ENCODE measurements at places on chromosomes 12 and 14.

- ATAC-seq: no peak
Observed at GRCh38 chr12:29287622-29288021, 93.3 kb downstream of the ERGIC2 start.

DNA sequence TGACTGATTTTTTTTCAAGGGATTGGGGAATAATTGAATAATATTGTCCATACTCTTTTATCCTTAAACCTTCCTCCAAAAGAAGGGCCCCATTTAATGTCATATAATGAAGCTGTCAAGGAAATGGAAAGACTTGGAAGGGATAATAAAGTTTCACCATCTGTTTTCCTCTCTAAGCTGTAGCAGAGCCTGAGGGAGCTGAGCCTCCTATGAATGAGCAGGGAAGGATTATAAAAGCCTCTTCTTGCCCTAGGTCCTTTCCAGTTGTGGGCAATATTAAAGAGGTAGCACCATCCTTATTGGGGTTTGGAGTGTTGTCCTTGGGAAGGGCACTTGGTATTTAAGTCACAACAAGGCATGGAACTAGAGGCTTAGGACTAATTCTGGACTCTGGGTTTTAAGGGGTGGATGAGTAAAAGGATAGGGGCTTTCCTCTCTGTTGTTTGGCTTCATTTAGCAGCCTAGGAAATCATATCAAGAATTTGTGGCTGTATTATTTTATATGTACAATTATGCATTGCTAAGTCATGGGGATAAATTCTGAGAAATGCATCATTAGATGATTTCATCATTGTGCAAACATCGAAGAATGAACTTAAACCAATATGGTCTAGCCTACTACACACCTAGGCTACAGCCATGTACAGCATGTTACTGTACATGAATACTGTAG is 408.5 kb upstream of the DCN start:
- ATAC-seq: peak; percentile 62

DNA sequence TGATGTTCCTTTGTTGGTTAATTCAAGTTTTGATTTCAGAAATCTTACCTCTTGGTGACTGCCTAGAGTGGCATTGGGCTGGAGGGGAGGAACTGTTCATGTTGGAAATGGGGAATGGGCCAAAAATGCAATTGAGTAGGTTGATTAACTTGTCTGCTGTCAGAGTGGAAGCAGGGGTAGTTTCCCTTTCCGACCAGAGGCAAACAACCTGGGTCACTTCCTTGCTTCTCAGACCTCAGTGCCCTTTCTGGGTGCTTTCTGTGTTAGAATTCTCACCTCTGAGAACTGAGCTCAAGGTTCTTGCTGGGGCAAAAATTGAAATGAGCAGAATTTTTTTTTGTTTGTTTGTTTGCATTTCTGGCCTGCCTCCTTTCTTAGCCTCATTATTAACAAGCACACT is 2.3 kb upstream of the M6PR start:
- no peak for ATAC-seq

- no peak for ATAC-seq
Observed at GRCh38 chr12:21521541-21521940, 4.6 kb upstream of the SPX start.

DNA sequence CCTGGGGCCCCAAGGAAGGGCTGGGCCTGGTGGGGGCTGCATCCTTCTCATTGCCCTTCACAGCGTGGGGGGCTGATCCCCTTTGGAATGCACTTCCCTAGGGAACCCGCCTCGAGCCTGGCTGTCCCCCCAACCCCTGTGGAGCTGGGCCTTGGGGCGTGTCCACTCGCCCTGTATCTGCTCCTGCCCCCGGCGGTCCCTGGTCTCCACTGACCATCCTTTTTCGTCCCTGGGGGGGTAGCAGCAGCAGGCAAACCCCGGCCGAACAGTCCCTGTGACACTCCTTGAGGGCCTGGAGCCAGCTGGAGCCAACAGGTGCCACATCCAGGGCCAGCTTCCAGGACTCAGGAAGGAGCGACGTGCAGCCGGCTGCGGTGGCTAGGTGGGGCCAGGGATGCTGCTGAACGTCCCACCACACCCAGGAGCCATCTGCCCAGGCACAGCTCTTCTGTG is 9.4 kb upstream of the GPR132 start:
- ATAC-seq: no peak

DNA sequence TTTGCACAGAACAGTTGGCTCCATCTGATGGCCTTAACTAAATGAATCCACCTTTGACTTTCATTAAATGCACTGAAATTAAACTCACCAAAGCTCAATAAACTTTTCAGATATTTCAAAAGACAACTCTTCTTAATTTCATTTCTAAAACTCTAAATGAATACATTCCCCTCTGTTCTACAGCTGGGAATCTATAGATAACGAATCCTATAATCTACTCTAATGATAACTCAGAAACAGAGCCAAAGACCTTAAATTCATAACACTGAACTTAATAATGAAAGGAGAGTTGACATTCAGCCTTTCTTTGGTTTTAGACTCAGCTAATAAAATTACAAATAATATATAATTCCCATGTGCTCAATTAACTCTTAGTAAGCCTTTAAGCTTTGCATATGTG is 150.5 kb downstream of the KCNH5 start:
- ATAC-seq: no peak

DNA sequence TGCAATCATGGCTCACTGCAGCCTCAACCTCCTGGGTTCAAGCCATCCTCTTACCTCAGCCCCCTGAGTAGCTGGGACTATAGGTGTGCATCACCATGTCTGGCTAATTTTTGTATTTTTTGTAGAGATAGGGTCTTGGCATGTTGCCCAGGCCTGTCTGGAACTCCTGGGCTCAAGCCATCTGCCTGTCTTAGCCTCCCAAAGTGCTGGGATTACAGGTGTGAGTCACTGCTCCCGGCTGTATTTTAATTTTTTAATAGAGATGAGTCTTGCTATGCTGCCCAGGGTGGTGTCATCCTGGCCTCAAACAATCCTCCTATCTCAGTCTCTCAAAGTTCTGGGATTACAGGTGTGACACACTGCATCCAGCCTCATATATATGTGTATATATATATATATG is 31.7 kb upstream of the GPRC5A start:
- no peak for ATAC-seq

DNA sequence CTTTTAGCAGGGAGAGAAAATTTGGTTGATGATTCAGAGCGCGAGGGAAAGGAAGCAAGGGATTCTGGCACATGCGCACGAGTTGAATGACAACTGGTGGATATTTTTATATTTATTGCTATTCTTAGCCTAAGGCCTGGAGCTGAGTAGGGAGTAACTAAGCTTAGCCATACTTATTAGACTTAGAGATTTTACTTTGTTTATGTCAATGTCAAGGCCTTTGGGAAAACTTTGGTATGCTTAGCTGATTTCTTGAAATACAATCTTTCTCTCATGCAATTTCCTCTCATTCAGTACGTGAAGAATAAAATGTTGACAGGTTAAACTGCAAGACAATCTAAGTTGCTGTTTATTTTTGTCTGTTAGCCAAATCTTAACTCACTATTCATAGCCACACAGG is 101.1 kb downstream of the CRADD start:
- no peak for ATAC-seq

DNA sequence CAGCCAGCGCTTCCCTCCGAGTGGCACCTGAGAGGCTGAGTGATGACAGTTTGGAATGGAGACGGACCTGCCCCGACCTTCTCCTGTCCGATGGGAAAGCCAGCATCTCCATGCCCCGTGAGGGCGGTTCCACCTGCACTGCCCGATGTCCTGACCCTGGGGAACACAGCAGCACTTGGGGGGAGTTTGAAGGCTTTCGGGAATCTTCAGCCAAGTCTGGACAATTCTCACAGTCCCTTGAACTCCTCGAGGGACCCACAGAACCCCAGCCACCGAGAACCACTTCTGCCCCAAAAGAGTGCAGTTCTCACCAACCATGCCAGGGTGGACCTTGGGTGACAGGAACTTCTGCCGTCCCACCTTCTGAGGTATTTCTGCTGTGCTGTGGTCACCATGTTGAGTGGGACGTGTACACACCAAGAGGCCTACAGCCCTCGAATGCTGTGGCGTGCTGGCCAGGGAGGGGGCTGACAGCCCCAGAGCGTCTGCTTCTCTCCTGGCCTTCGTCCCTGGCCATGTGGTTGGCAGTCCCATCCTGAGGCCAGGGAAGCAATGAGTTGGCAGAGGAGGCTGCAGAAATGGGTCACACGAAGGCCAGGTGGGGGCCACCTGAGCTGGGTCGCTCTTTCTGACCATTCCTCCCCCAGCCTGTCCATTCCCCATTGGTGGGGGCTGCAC is 1.0 kb downstream of the CLBA1 start:
- ATAC-seq: no peak

GRCh38 chr14:102046337-102047278 is 40.2 kb downstream of the HSP90AA1 start:
- peak; percentile 49 for ATAC-seq

DNA sequence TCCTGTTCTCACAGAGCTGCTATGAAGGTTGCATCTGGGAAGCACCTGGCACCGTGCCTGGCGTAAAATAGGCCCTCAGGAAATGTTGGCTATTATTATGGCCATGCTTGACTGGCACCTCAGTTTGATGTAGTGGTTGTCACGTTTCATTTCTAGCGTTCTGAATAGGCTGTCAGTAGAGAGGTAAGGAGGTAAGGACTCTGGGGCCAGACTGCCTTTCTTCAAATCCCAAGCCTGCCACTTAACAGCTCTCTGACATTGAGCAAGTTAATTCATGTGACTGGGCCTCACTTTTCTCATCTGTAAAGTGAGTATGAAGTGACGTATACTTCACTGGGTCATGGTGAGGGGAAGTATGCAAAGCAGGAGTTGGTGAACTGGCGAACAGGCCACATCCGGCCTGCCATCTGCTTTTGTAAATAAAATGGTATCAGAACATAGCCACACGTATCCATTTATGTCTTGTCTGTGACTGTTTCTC is 196.2 kb downstream of the CACNA1C start:
- ATAC-seq: peak; percentile 61

DNA sequence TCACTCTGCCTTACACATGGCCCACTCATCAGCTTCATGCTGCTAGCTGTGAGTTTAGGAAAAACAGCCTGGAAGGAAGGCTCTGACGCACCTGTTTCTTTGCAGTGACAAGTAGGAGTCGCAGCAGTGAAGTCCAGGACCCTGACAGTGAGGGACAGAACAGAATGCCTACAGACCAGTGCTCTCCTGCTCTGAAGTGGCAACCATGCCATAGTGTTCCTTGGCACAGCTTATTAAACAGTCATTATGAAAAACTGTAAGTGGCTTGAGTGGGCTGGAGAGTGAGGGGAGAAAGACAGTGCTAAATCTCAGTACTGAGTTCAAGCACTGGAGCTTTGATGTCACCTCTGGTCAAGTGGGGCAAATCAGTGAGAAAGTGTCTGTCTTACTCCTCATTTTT is 61.7 kb downstream of the MYRFL start:
- no peak for ATAC-seq

GRCh38 chr12:22332202-22332601 is 2.3 kb downstream of the ST8SIA1 start:
- ATAC-seq: no peak

DNA sequence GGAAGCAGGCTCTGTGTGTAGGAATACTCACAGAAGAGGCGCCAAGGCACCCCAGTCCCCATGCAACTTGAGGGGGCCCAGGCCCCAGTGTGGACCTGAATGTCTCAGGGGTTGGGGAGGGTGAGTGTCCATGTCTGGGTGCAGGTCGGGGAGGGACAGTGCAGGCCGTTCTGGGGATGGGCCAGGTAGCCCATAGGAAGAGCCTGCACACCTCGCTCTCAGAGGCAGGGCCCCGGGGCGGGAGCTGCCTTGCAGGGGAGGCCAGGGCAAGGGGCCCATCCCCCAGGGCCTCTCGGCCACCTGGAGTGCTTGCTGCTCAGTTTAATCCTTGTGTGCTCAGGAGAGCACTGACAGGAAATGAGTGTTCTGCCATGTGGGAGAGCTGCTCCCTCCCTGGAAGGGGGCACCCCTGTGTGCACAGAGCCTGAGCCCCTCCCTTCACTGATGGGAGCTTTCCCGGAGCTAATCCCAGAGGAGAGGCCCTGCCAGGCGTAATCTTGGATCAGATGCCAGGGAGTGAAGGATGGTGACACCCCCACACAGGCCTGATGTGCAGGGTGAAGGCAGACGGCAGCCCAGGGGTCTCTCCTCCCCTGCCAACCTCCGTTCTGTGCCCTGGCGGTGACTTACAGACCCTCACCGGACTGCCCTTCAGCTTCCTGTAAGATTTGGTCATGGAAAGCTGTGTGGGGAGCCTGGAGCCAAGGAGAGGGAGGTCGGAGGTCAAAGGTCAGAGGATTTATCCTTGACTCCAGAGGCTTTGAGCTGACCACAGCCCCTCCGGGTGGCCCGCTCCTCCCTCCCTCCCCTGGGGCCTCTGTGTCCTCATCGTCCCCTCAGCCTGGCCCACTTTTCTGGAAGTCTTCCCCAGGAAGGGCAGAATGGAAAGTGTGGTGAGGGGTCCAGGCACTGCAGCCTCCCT is 24.4 kb upstream of the FBRSL1 start:
- no peak for ATAC-seq

GRCh38 chr12:128323145-128323920 is 56.4 kb downstream of the TMEM132C start:
- ATAC-seq: no peak

GRCh38 chr14:98913967-98914650 is 357.9 kb downstream of the BCL11B start:
- ATAC-seq: no peak

GRCh38 chr12:116338064-116338846 is 60.8 kb upstream of the MED13L start:
- ATAC-seq: no peak

Measured in activated T-helper 17 cell treated with anti-CD3 and anti-CD28 coated beads, Interleukin-2, amount 50 U/mL, for 72 hours (primary cell).